Skeletal muscle cell (primary cell): ENCODE measurements at places on chromosomes 3 and 15.

DNA sequence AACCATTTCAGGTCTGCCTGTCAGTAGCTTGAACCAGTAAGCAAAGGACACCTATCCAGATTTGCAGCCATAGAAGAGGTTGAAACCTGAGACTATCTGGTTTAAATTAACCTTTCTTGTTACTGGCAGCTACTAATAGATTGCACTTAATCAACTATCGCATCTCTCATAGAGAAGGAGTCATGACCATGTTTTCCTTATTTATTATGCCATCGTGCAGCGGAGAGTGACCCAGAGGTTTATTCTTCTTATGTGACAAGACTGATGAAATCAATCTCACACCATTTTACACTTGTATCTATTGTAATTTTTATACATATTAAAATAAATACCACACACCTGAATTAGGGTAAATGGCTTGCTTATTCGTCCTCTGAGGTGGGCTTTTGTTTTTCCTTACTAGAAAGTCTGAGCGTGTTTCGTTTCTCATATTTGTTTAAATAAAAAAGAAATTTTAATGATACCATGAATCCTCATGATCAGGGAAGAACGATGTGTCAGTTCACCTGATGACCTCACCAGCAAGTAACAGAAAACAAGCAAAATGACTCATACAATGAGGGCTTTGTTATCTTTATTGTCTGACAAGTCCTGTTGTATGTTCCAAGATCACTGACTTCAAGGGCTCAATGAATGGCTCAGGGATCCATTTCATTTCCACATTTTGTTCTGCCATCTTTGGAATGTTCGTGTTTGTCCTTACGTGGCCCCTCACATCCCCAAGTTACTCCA is 379.5 kb upstream of the DPH6 start:
- no peak for DNase-seq

DNA sequence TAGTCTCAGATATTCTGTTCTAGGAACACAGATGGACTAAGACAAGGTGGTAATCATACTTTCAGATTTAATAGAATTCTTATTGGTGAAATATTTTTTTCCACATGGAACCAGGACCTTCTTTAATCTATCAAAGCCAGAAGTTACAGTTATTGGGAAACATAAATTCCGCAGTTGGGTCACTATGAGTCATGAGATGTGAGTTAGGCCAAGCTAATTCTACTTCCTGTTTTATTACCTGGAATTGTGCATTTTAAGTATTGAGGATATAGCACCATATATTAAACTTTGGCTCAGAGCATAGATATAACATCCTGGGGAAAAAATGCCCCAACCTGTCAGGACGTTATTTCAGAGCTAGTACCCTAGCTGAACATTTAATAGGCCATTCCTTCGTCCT is 96.4 kb upstream of the P3H2 start:
- no peak for DNase-seq

DNA sequence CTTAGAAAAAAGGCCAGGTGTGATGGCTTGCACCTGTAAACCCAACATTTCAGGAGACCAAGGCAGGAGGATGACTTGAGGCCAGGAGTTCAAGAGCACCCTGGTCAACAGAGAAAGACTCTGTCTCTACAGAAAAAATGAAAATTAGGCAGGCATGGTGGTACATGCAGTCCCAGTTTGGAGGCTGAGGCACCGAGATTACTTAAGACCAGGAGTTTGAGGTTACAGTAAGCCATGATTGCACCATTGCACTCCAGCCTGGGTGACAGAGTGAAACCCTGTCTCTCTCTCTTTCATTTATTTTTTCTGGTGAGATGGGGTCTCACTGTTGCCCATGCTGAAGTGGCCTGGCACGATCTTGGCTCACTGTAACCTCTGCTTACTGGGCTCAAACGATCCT is 24.7 kb downstream of the IP6K1 start:
- DNase-seq = no peak

DNA sequence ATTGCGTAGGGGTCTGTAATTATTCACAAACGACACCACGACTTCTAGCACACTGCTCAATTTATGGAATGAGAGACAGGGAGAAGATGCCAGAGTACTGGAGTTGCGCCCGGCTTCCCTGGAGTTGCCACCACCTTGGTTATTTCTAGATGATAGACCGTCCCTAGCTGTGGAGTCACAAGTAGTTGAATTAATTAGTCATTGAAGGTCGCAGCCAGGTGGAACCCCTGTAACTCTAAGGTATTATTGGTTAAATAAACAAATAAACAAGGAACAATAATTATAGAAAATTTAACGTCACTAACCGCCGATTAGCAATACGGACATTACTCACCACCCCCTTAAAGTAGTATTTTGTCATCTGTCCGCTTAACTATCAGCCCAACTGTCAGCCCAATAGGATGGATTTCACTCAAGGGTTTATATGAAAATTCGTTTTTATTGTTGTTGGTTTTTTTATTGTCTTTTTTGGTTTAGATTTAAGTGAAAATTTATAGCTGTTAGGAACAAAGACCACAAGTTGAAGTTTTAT is 911 bp upstream of the AZI2 start:
- no peak for DNase-seq

GRCh38 chr3:31529421-31529820 is 3.3 kb upstream of the STT3B start:
- no peak for DNase-seq

DNA sequence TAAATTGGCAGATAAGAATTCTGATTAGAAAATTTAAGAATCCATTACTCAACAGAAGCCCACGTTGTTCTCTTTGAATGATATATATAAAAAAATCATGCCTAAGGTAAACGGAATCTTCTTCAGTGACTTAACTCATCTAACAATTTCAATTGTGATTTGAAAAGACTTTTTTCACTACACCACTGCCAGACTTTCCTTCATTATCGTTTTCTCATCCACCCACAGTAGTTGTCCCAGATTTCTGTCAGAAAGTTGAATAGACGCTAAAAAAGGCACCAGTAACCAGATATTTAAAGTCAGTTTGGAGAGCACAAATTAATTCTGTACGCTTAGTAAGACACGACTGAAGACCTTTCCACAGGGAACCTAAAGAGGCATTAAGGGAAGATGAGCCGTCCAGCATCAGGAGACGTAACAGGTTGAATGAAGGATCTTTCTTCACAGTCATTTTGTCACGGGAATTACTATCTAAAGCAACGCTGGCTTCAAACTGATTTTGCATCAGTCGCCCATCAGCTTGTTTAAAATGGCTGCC is 1.3 kb downstream of the HIGD1A start:
- no peak for DNase-seq

DNA sequence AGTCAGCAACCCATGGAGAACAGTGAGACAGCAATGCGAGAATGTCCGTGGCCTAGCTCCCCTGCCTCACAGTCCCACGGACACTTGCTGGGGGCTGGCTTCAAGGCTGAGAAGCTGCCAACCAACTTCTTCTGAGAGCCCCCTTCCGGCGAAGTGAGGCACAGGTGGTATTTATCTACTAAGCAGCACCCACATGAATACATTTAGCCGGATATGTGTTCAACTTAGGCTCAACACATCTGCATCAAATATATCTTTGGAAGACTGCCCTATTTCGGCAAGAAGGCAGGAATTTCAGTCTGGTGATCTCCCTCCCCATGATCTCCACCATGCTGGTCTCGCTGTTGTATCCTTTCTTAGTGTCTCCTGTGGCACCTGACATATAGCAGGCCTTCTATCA is 340.9 kb upstream of the NR2E3 start:
- DNase-seq = no peak

GRCh38 chr3:119343719-119344118 is 49.5 kb downstream of the ARHGAP31 start:
- no peak for DNase-seq

DNA sequence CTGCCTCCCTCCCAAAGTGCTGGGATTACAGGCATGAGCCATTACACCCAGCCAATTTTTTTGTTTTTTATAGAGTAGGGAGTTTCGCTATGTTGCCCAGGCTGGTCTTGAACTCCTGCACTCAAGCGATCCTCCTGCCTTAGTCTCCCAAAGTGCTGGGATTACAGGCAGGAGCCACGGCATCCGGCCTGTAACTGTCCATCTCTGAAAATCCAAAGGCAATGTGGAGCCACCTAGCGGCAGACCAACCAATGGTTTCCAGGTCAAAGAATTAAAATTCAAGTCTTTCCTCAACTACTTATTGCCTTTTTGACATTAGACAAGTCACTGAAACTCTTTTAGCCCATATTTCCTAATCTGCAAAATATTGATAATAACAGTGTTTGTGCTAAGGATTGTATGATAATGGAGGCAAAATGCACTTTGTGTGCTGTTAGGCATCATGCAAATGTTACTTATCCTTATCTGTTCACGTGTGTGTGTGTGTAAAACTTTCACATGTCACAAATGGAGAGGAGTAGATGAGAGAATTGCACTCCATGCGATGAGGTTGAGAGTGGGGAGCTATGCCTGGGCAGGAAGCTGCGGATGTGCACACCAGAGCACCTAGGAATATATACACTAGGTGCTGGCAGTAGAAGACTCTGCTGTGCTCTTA is 48.7 kb downstream of the COL8A1 start:
- peak; percentile 48 for DNase-seq

- DNase-seq = peak; percentile 26
These were observed 88.3 kb downstream of the MYO5A start for GRCh38 chr15:52440414-52440813.

GRCh38 chr3:43389388-43390254 is 103.3 kb downstream of the SNRK start:
- peak; percentile 69 for DNase-seq

GRCh38 chr3:65178703-65179102 is 490.9 kb upstream of the ADAMTS9 start:
- no peak for DNase-seq

- no peak for DNase-seq
These were observed 64.0 kb downstream of the KAT2B start for GRCh38 chr3:20104167-20104661.

- peak; percentile 44 for DNase-seq
These were observed 173.8 kb upstream of the THBS1 start for GRCh38 chr15:39407116-39407515.

GRCh38 chr3:17307482-17307881 is 422.7 kb downstream of the PLCL2 start:
- DNase-seq = no peak

DNA sequence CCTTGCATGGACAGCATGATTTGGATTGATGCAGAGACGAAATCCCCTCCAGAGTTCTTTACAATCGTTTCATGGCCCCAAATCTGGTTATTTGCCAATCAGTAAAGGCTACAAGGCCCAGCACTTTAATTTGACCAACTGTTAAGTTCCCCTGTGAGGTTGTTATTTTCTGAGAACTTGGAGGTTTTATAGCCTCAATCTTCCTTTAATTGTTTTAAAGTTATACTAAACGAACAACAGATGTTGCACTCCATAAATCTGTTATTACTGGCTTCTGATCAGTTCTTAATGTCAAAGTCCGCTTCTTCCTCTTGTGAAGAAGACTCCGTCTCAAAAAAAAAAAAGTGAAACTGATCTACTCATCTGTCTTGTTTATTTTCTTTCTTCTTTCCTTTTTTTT is 30.8 kb downstream of the LARP6 start:
- no peak for DNase-seq

DNA sequence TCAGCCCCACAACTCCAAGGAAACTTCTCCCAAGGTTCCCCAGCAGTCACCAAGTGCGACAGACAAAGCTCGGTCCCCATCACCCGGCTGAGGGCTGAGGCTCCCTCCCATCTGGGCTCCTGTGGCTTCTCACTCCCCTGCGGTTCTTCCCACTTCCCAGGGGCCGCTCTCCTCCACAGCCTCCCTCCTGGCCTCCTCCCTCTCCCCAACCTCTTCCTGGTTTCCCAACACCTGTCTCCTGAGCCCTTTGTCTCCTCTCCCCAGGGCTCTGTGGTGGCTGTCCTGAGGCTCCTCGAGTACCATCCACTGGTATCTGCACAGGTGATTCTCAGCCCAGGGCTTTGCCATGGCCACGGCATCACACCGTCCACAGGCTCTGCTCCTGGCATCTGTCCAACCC is 113.2 kb upstream of the NSMCE3 start:
- DNase-seq = no peak

- DNase-seq = peak; percentile 23
These were observed 4.7 kb downstream of the BAHD1 start for GRCh38 chr15:40445421-40445922.
